Activated T-cell treated with anti-CD3 and anti-CD28 coated beads, Interleukin-2, amount 50 U/mL, for 4 hours (primary cell): ENCODE measurements at places on chromosomes 13 and 19.
A peak's percentile ranks its signal among the peaks of the same experiment; 100 is the strongest.

GRCh38 chr19:34351382-34351826 lies 13.6 kb upstream of the GPI start:
- no peak for DNase-seq

GRCh38 chr19:35644206-35644986 lies 2.9 kb downstream of the ETV2 start:
- DNase-seq, result peak; percentile 89

GRCh38 chr13:44068169-44068568 lies 188.5 kb downstream of the LACC1 start:
- no peak for DNase-seq

- no peak for DNase-seq
Observed at GRCh38 chr19:51188227-51188559, 36.7 kb upstream of the CD33 start.

DNA sequence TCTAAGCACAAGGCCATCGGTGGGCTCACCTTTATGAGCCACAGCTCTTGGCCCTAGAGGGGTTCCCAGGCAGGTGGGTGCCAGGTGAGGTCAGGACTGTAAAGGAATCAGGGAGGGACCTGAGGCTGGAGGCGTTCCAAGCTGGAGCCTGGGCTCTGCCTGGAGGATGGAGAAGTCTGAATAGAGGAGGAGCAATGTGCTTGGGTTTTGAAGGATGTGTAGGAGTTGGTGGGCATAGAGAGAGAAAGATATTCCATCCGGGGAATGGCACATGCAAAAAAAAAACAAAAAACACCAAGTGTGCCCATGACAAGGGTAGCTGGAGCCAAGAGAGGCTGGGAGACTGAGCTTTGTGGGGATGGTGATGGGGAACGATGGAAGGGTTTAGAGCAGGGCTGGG lies 2.4 kb downstream of the GRIN3B start:
- no peak for DNase-seq

DNA sequence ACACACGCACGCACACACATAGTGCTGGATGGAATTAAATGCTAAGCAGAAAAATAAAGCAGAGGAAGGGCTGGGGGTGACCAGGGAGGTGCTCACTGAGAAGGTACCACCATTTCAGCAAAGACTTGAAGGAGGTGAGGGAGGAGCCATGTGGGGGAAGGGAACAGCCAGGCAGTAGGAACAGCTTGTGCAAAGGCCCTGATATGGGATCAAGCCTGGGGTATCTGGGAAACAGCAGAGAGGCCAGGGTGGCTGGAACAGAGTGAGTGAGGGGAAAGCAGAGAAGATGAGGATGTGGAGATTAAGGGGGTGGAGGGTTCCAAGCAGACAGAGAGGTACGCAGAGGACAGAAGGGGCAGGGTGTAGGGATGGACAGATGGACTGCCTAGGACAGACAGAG lies 25.2 kb downstream of the NOTCH3 start:
- DNase-seq, result no peak

DNA sequence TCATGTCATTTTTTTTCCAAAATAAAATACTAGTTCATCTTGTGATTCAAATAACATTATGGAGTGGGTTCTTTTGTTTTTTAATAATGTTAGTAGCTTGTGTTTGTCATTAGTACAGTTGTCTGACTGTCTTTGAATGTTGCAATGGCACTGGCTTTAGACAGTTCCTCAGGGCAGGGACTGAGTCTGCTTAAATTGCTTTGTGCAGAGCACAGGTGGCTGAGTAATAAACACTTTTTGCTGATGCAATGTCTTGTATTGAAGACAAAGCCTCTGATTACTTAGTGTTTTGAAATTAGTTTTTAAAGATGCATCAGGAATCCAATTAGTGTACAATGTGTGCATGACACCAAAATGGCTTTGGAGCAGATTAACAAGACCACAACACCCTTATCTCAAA lies 88.7 kb upstream of the PCDH9 start:
- DNase-seq, result no peak

DNA sequence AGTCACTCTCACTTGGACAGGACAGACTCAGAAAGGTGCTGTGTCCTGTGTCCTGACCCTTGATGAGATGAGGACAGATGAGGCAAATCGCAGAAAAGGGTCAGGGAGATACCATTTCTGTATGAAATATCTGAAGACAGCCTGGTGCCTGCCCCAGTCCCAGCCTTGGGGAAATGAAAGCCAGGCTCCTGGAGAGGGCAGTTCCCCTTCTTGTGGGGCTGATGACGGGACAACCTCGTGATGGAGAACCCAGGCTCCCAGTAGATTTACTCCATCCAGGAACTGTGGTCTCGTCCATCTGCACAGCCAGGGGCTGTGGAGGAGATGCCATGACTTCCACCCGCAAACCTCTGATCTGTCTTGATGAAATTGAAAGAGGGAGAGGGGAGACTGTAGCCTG lies 13.8 kb downstream of the LILRB1 start:
- no peak for DNase-seq

GRCh38 chr19:2049741-2050348 lies 1.2 kb downstream of the MKNK2 start:
- DNase-seq, result peak; percentile 49

GRCh38 chr13:46866150-46866549 lies 30.7 kb downstream of the HTR2A start:
- no peak for DNase-seq

GRCh38 chr19:10927730-10928562 lies 493 bp downstream of the YIPF2 start:
- DNase-seq, result no peak

GRCh38 chr13:48446464-48446863 lies 33.6 kb upstream of the LPAR6 start:
- DNase-seq, result no peak

- no peak for DNase-seq
Observed at GRCh38 chr13:27968316-27969081, 616 bp downstream of the CDX2 start.

DNA sequence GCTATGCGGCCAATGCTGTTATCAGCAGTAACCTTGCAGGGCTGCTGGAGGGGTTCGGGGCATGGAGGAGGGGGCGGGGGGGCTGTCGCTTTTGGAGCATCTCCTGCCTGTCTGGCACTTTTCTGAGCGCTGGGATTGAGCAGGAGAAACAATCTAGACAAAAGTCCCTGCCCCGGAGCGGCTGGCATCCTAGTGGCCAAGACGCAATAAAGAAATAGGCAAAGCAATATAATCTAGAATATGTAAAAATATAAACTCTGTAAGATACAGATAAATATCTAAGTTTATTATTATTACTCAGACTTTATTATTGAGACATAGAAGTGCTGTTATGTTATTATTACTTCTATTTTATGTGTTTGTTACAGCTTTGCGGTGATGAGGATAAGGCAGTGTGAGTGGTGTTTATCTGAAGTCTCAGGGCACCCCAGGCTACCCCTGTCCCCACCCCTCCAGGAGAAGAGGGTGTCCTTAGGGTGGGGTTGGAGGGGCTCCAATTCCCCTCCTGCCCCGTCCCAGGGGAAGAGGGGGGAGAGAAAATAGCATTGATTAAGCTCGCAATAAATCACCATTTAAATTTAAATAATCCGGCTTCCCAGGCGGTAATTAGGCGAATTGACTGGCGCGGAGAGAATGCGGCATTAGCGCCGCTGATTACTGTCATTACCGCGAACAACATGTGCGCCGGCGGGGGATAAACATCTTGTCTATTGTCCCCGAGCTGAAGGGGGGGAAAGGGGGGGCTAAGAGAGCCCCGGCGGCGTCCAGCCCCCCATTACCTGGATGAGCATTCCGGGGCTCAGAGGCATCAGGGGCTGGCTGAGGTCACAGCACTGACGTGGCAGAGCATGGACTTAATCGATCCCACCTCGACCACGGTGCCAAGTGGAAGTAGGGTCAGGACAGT lies 3.2 kb downstream of the NPAS1 start:
- no peak for DNase-seq

- no peak for DNase-seq
Observed at GRCh38 chr19:18453269-18454024, 15.5 kb upstream of the ISYNA1 start.

DNA sequence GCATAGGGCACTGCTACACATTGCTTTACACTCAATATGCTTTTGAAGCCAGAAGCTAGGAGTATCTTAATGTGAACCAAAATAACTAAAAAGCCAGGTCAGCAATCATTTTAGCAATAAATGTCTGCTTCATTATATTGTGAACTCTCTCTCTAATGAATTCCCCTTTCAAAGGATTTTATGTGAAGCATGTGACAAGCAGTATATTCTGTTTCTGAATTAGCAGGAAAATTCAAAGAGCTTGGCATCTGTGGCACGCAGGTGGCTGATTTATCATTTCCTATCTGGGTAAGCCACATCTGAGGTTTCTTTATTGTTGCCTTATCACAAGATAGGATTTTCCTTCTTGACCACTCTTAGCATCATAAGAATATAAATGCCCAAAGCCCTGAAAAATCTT lies 56.8 kb upstream of the KLF12 start:
- DNase-seq, result no peak

GRCh38 chr19:18091217-18091608 lies 4.5 kb upstream of the IL12RB1 start:
- peak; percentile 80 for DNase-seq

GRCh38 chr13:25768376-25768775 lies 283.4 kb downstream of the SHISA2 start:
- no peak for DNase-seq

- no peak for DNase-seq
Observed at GRCh38 chr19:46471116-46471733, at the start of gene PNMA8A. TSS of gene PNMA8A (minus strand) at chr19:46471563. CDS start at chr19:46471035, 528 bp downstream.

DNA sequence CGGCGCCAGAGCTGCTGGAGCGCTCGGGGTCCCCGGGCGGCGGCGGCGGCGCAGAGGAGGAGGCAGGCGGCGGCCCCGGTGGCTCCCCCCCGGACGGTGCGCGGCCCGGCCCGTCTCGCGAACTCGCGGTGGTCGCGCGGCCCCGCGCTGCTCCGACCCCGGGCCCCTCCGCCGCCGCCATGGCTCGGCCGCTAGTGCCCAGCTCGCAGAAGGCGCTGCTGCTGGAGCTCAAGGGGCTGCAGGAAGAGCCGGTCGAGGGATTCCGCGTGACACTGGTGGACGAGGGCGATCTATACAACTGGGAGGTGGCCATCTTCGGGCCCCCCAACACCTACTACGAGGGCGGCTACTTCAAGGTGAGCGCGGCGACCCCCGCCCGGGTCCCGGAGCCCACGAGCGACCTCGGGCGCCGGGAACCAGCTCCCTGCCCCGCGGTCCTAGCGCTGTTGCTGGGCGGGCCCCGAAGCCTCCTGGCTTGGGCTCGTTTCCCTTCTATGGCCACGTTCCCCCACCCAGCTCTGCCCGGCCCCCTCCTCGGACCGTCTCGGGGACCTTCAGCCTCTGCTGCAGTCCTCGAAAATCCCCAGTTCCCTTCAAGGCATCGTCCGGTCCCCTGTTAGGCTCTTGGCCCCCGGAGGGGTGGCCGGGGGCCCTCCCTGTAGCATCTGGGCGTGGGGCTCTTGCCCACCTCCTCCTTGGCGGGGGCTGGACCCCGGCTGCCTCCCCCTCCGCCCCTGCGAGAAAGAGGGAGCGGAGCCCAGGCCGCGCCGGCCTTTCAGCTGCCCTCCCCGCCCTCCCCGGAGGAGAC lies at the start of gene CDC34:
Gene CDC34, plus strand, starts transcription at position 8 of the 808 bp plus-strand sequence. Its CDS starts 172 bp downstream, at position 180.
- no peak for DNase-seq

DNA sequence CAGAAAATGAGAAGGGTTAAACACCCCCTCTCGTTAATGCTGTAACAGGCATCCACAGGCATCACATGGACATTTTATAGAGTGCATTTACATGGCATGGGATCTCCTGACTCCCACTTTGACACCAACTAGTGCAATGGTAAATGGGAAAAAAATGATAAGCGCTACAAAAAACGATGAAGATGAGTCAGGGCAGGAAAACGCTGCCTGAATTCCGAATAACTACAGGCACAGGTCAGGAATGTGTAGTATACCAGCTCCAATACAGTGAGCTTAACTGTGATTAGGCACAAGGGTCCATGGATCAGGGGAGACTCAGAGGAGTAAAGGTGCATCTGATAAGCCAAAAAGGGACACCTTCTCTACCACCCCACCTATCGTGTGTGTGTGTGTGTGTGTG lies 223.6 kb downstream of the FOXO1 start:
- no peak for DNase-seq

- DNase-seq, result no peak
Observed at GRCh38 chr19:34393629-34394028, 10.6 kb upstream of the PDCD2L start.
